ENCODE measurements at places on chromosomes 3 and 15.

- DNase-seq: no peak
Measured at GRCh38 chr3:184822081-184822480, 10.1 kb downstream of the VPS8 start.

DNA sequence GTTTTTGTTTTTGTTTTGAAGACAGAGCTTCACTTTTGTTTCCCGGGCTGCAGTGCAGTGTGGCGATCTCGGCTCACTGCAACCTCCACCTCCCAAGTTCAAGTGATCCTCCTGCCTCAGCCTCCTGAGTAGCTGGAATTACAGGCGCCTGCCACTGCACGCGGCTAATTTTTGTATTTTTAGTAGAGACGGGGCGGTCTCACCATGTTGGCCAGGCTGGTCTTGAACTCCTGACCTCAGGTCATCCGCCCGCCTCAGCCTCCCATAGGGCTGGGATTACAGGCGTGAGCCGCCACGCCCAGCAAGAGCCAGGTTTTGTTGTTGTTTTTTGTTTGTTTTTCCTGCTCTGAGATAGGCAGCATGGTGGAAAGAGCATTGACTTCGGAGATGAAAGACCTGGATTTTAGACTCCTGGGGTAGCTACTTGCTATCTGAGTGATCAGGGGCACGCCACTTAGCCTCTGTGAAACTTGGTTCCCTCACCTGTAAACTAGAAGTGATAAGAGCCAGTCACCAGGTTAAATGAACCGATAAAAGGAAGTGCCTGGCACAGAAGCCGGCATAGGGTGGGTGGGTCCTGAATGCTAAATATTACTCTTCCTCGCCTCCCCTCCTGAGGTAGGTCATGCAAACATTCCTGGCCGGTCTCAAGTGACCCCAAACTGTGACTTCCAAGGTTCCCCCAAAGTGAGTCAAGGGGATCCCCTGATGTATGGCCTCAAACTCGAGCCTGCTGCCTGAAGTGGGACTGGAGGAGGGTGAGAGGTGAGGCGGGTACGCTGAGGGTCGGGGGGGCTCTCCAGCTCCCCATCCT, 62.9 kb upstream of the MCF2L2 start:
- no peak for DNase-seq

DNA sequence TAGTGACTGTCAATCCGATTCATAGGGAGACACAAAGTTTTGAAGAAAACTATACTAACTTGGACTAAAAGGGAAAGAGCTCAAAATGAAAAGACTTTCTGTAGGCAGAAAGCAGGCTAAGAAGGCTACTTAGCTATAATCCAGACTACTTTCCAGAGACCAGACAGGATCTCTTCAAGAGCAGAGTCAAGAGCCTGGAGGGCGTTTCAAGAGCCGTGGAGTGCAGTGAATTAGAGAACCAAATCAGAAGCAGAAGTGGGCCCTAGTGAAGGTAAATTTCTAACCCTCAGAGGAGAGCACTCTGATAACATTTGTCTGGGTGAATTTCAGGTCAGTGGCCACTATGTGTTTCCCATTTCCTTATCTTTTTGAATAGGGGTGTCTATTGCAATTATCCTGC, 76.4 kb downstream of the CGGBP1 start:
- DNase-seq: no peak

GRCh38 chr3:38031022-38031994, 1.9 kb upstream of the PLCD1 start:
- DNase-seq: no peak

GRCh38 chr15:91214675-91215590, 114.9 kb downstream of the SV2B start:
- DNase-seq: no peak

DNA sequence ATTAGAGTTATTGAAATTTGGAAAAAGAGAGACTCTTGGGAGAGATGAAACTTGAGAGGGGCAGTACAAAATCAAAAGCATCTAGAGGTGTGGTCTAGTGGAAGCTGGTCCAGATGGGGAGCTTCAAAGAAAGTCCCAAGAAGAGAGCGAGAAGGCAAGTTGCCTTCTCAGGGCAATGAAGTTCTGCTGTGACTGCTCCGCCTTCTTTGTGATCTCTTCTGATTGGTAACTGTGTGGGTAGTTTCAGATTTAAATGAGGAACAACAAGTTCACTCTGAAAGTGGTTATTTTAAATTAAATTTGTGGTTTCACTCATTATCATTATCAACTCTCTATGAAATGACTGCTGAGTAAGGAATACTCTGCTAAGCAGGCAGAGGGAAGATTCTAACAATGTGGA, 233.3 kb downstream of the NLGN1 start:
- DNase-seq: no peak

DNA sequence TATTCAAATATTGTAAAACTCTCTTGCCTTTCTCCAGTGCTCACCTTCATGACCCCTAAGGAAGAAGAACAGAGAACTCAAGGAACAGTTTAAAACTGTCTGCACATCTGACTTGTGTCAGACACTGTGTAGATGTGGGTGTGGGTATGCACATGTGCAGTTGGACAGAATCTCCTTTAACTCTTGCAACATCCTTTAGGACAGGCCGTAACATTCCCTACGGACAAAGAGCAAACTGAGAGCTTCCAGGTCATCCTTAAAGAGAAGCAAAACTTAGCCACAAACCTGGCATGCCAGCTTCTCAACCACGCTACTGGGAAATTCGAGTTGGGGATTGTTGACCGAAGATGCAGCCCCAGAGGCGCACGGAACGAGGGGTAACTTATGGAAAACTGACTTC, 4.1 kb upstream of the SFMBT1 start:
- no peak for DNase-seq

DNA sequence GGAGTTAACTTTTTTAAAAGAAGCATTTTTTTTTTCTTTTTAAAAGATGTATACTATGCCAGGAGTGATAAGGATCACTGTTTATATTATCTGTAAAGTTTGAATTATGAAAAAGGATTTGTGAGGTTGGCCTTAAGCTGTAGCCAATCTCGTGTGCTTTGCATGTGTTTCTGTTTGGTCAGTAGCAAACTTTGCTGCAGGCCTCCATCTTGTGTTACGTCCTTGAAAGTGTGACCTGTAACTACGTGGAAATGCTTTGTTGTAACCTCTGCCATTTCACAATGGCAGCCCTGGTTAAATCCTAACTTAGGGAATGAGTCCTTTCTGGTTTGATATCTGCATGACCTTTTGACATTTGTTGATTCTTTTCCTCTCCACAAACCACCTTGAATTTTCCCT, 1345.6 kb downstream of the NSUN3 start:
- no peak for DNase-seq

GRCh38 chr3:73177827-73178226, 116.4 kb downstream of the EBLN2 start:
- no peak for DNase-seq

DNA sequence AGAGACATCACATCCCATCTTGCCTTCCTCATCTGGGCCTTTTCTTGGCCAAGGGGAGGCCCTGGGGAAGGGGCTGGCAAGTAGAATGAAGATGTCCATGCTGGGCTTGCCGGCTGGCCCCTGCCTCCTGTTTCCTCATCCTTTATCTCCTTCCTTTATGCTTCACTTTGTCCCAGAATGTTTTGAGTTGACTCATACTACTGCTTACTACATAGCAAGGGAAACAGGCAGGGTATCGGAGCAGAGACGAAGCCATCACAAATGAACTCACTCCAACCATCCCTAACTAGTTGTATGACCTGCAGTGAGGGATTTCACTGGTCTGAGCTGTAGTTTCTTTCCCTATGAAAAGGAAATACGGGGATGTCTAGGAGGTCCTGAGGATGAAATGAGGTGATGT, 66.0 kb downstream of the CHDH start:
- no peak for DNase-seq

GRCh38 chr15:59274126-59274970, 67.7 kb downstream of the LDHAL6B start:
- DNase-seq: no peak

- DNase-seq: no peak
Measured at GRCh38 chr3:172846103-172846561, 95.6 kb downstream of the ECT2 start.

- DNase-seq: peak; percentile 60
Measured at GRCh38 chr15:95604634-95605036, 725.9 kb upstream of the NR2F2 start.

DNA sequence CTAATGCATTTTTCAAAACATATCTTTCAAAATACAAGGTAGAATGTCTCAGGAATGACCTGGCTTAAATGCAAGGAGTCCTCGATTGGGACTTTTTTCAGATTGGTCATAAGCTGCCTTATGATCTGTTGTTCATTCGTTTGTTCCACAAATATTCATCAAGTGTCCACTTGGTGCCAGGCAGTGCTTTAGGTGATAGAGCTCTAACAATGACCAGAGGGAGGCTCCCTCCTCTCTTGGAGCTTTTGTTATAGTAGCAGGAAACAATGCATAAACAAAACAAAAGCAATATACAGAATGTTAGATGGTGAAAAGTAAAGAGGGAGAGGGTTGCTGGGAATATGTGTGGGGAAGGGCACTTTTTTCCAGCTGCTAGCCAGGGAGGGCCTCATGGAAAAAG, 156.1 kb downstream of the MCTP2 start:
- DNase-seq: no peak

DNA sequence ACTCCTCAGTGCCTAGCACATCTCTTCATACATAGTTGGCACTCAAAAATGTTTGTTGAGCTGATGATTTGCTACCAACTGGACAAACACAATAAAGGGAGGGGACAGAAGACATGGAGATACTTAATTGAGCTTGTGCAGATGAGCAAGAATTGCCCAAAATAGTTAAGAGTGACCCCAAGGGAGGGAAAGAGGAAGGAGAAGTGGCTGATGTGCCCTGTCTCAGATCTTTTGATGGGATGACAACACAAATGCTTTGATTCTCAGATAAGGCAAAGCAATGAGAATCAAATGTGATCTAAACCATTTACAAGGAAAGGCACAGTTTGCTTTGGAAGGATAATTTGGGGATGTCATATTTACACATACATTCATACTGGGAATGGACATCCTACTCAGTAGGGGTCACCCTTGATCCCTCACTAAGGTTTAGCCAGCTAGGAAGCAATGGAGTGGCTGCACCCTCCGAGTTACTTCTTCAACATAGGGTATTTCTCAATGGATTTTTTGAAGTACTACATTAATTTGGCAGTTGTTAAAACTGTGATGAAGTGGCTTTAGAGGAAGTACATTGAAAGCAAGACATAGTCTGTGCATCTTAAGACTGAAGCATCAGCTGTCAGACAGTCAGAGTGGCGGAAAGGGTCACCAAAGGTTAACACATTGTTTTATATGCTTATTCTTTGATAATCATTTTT, 21.9 kb upstream of the SSR3 start:
- no peak for DNase-seq

DNA sequence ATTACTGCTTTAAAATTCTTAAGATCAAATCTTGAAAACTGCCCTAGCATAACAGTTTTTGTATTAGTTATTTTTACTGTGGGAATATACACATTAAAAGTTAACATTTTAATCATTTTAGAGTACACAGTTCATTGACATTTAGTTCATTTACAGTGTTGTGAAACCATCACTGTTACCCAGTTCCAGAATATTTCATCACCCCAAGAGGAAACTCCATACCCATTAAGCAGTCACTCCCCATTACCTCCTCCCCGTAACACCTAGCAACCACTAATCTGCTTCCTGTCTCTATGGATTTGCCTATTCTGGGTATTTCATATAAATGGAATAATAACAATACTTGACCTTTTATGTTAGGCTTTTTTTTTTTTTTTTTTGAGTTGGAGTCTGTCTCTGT, 164.1 kb upstream of the LRRFIP2 start:
- no peak for DNase-seq

Measured in LNCaP clone FGC (cell line).